ENCODE measurements at places on chromosomes 12 and 14. TPM values are rescaled to one million over a fixed set of nuclear protein-coding genes. Genes with fewer than 3 reads are reported as not detected.

The CD4 gene
- polyA plus RNA-seq: 2.3 TPM

The GDF3 gene
- not detected for polyA plus RNA-seq

The GLIPR1L1 gene
- not detected for polyA plus RNA-seq

The RND1 gene
- 3.9 TPM for polyA plus RNA-seq

The NGB gene
- not detected for polyA plus RNA-seq

The ASB2 gene
- 4.7 TPM for polyA plus RNA-seq

The DTX3 gene
- polyA plus RNA-seq: 11.6 TPM

The MARCHF9 gene
- polyA plus RNA-seq: 8.0 TPM

The MIPOL1 gene
- polyA plus RNA-seq: 1.5 TPM
